Fibroblast of skin of left quadriceps (primary cell): ENCODE measurements at places on chromosomes 11 and 22.

GRCh38 chr22:20930004-20930403, 12.8 kb downstream of the CRKL start:
- DNase-seq: no peak

- no peak for DNase-seq
Observed at GRCh38 chr11:77055101-77055561, 11.6 kb upstream of the CAPN5 start.

- no peak for DNase-seq
Observed at GRCh38 chr11:112583261-112583893, 322.7 kb upstream of the PLET1 start.

GRCh38 chr11:88801484-88802123, 264.2 kb downstream of the GRM5 start:
- DNase-seq: no peak

DNA sequence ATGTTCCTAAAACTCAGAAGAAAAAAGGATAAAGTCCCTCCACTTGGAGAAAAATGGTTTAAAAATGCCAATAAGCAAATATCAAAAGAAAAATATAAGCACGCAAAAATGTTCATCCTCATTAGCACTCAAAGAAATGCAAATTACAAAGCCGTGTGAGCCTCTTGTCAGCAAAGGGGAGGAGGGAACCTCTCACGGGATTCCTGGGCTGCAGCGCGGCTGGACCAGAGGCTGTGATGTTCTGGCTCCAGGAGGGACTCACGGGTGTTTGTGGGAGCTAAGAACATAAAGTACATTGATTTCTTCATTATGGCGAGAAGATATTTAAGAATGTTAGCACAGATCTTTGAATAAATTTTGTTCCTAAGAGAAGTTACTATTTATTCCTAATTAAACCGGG, 1451.2 kb downstream of the BRD1 start:
- DNase-seq: no peak

DNA sequence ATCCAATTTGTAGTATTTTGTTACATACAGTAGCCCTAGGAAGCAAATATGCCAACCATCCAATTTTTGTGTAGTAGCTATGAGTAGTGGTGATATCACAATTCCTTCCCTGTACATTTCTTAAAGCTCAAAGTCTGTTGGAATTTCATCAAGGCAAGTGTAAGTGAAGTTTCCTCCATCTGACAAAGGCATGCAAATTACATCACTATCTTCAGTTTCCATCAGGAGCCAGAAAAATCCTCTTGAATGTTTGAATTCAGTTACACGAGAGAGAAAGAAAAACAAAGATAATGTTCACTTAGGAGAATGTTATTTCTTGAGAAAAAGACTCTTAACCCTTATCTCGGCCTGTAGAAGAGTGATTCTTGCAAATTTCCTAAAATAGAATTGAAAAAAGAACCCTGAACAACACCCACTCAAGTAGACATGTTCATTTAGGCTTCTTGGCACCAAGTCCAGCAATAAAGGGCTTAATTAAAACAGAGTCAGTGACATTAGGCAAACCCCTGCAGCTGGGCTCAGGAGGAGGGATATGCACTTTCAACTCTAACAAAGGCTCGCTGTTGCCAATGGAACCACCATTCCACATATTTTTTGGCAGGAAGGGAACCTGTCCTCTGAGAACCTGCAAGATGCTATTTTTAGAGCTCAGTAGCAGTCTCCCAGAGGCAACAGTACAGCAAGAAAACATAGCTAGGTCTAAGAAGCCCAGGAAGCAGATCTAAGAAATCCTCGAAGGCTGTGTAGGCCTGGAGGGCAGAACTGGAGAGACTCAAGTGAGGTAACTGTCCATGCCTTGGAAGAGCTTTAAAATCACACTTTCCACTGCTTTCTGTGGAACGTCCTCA, 144.6 kb downstream of the CCDC81 start:
- peak; percentile 73 for DNase-seq

- no peak for DNase-seq
Observed at GRCh38 chr22:48501231-48501750, 1326.4 kb downstream of the BRD1 start.

DNA sequence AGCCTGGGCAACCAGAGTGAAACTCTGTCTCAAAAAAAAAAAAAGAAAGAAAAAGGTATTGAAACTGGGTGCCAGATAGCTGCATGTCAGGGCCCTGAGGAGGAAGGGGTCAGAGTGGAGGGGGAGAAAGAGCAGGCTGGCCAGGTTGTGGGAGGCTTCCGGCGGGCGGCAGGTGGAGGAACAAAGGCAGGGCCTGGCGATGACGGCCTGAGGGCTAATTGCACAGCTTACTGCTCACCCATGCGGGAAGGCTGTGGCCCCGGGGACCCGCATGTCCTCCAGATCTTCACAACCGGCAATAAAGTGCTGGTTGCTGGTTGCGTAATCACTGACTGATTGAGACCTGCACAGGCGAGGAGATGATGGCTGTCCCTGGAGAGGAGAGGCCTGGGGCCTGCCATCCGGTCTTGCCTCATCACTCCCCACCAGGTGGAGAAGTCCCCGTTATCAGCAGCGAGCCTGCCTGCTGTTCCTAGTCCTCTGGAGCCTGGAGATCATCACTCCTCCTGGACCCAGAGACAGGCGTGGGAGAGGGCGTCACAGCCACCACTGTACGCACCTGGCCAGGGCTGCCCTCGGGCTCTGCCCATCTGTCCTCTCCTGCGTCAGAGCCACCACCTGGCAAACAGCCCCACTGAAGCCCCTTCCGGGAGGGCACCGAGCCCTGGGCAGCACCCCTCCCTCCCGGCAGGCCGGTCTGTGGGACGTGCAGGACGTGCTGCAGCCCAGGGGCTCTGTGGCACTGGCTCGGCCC, 18.7 kb downstream of the H19 start:
- DNase-seq: no peak

DNA sequence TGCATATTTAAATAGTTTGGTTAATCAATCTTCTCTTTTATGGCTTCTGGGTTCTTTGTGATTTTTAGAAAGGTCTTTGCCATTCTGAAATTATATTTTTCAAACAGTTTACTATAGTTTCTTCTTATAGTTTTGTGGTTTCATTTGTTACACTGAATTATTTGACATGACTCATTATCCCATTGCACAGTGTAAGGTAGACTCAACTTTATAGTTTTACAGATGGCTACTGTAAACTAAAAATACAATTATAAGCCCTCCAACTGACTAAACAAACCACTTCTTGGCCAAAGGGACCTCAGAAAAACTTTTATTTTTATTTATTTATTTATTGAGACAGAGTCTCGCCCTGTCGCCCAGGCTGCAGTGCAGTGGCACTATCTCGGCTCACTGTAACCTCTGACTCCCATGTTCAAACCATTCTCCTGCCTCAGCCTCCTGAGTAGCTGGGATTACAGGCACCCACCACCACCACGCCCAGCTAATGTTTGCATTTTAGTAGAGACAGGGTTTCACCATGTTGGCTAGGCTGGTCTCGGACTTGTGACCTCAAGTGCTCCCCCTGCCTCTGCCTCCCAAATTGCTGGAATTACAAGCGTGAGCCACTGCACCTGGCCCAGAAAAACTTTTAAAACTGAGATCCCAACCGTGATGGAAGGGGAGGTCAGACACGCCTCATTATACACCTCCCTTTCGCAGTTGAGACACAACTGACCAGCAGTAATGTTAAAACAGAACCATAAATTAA, 14.1 kb upstream of the RAC2 start:
- DNase-seq: no peak

- no peak for DNase-seq
Observed at GRCh38 chr11:95378789-95379188, 147.8 kb upstream of the SESN3 start.
